ENCODE measurements at places on chromosomes 12 and 14. TPM values are rescaled to one million over a fixed set of nuclear protein-coding genes. Genes with fewer than 3 reads are reported as not detected.

The FLVCR2 gene
- total RNA-seq, result 0.59 TPM

The LRP1-AS gene
- total RNA-seq, result not detected

The TAS2R14 gene
- 1.2 TPM for total RNA-seq

The RNASE11 gene
- not detected for total RNA-seq

The CIROP gene
- not detected for total RNA-seq

The LIN52 gene
- 7.2 TPM for total RNA-seq

The INSM2 gene
- total RNA-seq, result 0.17 TPM

The RHEBL1 gene
- 8.0 TPM for total RNA-seq

The ACOT4 gene
- not detected for total RNA-seq

The C12orf60 gene
- 1.0 TPM for total RNA-seq

The CCDC88C gene
- total RNA-seq, result 4.7 TPM

The RFLNA gene
- not detected for total RNA-seq

The ITPK1 gene
- total RNA-seq, result 9.2 TPM

Data from A172 (cell line).